ENCODE measurements at places on chromosomes 7 and 10.

- DNase-seq = no peak
Measured at GRCh38 chr7:118104812-118105441, 79.0 kb upstream of the LSM8 start.

- no peak for DNase-seq
Measured at GRCh38 chr7:68783684-68784083, 814.6 kb upstream of the AUTS2 start.

GRCh38 chr7:120583899-120584586, 273.9 kb downstream of the TSPAN12 start:
- DNase-seq = no peak

DNA sequence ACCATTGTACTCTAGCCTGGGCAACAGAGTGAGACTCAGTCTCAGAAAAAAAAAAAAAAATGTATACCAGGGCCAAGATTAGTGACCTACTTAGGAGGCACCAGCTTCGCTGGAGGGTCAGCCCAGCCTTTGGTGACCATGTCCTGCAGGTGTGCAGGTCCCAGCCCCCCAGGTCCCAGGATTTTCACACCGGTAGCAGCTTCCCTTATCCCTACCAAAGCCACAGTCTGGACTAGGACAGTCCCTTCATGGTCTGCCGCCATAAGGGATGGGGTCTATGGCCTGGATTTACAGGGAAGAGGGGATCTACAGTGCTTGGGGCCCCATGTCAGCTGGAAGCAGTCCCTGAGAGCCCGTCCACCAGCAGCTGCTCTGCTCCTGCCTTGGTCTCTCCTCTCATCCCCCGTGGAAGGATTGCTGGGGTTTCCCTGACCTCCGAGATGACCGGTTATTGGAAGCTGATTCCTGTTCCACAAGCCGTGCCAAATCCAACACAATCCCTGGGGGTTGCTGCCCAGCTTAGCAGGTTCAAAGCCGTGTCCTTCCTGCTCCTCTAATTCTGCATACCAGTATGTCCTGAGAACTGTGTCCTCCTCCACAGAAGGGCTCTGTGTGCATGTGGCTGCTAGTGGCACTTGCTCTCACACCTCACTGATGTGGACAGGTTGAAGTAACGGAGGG, 11.0 kb upstream of the NDUFB2 start:
- no peak for DNase-seq

DNA sequence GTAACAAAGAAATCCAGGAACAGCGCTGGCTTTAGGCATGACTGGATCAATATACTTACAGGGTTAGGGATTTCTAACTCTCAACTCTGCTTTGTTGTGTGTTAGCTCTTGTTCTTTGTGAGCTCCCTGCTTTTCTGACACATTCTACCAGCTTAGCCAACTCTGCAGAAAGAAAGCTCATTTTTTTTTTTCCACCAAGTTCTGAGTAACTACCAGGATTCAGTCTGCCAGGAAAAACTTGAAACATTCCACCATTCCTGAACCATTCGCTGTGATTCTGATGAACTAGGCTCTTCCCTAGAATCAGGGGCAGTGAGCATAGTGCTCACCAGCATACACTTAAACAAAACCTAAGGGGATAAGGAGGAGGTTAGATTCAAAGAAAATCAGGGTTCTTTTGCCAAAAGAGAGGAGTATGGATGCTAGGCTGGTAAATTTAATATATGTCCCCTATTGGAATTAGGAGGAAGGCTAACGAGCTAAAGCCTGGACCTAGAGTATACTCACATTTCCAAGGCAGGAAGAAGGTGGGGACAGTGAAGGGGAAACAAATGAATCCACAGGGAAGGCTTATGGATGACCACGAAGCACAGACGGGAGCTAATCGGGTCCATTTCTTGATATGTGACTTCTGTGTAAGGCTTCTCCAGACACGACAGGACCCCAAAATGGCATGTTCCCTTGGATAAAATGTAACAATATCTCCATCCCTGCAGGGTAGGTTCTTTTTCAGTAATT, 183.4 kb downstream of the PRKG1 start:
- DNase-seq = no peak

DNA sequence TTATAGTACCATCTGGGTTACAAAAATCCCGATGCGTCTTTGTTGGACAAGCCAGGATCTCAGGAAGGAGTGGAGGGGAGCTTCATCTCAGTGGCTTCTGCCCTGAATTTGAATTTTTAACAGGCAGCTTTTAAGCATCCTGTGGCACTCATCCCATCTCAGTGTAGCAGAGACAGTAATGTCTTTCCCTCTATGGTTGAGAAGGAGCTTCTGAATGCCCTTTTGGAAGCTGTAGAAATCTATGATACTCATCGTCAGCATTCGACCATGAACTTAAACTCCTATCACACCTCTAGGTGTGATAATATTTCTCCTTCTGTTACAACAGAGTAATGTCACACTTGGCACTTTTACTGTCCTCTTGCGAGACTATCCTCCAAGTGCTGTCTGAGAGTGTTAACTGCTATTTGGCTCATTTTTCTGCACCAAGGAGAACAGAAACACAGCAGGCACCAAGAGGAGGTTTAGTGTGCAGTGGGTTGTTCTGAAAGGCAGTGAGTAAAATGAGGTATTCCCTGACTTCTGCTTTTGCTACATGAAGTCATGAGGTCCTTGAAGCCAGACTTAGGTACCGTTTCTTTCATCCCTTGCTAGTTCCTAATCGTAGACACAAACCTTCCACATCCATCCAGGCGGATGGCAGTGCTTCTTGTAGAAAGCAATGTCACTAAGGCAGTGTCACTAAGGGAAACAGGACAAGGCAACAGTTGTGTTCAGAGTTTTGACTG, 177.4 kb downstream of the CELF2 start:
- DNase-seq = no peak
